HCEC 1CT (cell line): ENCODE measurements at places on chromosomes 6 and 20.

- DNase-seq, result no peak
Observed at GRCh38 chr6:110357664-110358552, at the start of gene METTL24. TSS of gene METTL24 (minus strand) at chr6:110358349. CDS start at chr6:110358272, 77 bp downstream.

- no peak for DNase-seq
Observed at GRCh38 chr6:15285682-15286294, 39.9 kb downstream of the JARID2 start.

- DNase-seq, result no peak
Observed at GRCh38 chr6:169851641-169852503, 100.5 kb downstream of the ERMARD start.

DNA sequence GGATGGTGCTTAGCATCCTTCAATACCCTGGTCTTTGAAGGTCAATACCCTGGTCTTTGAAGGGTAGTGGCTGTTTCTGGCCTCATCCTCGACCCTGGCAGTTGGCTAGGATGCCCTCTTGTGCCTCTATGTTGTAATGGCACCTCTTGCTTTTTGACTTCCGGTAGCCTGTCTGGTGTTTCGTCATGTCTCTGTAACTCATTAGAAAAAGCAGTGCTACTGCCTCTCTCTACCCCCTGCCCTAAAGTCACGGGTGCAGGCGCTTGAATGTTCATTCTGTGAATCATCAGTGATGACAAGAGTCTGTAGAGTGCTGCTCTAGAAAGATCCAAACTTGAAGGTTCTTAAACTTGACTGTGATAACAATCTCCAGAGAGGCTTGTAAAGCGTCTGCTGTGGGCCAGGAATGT, 28.3 kb downstream of the RSPO4 start:
- DNase-seq, result peak; percentile 72

DNA sequence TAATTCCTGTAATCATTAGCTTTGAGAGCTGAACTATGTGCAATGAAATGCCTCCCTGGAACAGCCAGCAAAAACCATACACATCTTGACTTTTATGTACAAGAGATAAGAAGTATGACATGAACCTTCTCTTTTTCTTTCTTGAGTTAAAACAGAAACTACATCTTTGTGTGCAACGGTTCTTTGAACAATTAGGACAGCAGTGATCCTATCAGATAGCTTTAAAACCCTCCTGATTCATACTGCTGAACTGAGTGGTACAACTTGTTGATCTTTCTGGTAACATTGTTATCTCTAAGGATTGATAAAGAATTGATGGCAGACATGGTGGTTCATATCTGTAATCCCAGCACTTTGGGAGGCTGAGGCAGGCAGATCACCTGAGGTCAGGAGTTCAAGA, 43.4 kb downstream of the TRAF3IP2 start:
- no peak for DNase-seq

DNA sequence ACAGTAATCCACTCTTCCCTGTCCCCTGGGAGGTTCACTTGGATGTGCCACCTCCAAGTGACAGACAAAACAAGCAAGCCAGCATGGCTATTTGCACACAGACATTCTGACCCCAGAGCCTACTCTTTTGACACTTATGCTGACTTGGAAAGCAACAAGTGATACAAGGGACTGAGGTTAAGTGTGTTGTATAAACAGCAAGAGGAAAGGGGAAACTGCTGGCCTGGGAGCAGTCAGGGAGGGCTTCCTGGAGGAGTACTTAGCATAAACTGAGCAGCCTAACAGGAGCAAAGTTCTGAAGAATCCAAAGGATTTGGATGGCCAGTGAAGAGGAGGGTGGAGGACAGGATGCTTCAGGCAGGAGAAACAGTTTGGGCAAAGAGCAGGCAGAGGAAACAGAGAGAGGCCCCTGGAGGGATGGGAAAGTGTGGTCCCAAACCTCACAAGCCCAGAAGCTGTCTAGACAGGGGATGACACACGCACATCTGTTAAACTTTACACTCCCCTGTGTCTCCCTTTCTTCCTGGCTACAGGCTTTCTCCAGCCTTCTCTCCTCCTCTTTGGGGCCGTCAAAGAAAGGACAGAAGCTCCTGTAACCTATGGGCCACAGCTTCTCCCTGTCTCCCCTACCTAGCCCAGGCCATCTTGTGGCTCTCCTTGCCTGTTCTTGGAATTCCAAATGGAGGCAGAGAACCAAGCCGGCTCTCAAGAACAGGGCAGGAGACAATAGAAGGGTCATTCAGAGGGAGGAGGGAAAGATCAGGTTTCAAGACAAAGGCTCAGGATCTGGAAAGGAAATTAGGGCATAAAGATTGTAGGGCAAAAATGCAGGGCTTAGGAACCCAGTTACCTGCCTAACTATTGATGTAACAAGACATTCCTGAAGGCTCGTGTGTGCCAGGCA, 19.3 kb downstream of the SULF2 start:
- no peak for DNase-seq

DNA sequence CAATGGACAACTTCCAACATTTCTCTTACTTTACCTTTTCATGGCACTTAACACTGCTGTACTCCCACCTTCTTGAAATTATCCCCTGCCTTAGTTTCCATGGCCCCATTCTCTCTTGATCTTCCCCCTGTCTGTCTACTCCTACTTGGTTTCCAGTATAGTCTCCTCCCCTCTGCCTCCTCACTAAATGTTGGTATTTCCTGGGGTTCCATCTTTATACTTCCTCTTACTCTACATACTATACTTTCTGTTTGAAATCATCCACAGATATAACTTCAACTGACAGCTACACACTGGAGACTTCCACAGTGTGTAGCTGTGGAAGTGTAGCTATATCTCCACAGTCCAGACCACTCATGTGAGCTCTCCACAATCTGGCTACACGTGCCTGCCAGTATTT, 13.5 kb downstream of the ZHX3 start:
- DNase-seq, result no peak
